ENCODE measurements at places on chromosomes 3 and 15.

GRCh38 chr3:30294241-30294667 lies 312.1 kb upstream of the TGFBR2 start:
- DNase-seq: no peak

- no peak for DNase-seq
These were observed 1.3 kb downstream of the GREM1 start for GRCh38 chr15:32718821-32719716.

DNA sequence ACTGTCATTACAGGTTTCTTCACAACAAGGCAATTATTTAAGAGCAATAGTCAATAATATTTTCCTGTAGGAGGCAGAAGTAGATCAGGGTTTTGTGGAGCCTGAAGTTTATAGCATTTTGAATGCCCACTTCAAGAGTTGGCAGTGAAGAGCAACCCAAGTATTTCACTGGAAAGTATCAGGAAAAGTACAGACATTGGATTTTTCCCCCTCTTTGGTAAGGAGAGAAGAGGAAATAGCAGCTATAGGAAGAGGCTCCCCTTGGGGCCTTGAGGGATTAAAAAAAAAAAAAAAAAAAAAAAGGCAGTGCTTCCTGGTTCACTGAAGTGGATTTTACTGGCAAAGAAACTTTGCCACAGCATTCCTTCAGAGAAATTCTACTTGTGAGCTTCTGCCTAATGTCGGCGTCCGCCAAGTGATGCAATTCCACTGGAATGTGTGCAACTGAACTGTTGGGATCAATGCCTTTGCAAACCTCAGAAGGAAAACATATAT lies 5.7 kb upstream of the CNTN6 start:
- no peak for DNase-seq

DNA sequence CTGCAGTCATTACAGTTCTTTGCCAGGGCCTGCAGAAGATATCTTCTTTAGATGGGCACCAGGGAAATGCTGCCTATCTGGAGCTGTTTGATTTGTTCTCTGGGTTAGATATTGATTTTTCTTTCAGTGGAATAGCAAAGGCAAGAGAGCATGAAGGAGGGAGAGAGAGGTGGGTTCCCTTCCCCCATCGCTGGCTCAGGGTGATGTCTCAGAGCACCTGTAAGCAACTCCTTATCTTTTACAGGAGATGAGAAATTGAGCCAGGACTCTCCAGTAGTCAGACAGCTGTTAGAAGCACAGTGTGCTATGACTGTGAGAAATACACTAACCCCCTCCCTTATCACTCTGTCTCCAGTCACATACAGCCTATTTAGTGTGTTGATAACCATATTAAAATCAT lies 89.3 kb upstream of the SLC24A5 start:
- no peak for DNase-seq

- no peak for DNase-seq
These were observed 151.4 kb downstream of the CHDH start for GRCh38 chr3:53694666-53695323.

GRCh38 chr3:160771811-160772459 lies 15.9 kb downstream of the PPM1L start:
- DNase-seq: no peak

DNA sequence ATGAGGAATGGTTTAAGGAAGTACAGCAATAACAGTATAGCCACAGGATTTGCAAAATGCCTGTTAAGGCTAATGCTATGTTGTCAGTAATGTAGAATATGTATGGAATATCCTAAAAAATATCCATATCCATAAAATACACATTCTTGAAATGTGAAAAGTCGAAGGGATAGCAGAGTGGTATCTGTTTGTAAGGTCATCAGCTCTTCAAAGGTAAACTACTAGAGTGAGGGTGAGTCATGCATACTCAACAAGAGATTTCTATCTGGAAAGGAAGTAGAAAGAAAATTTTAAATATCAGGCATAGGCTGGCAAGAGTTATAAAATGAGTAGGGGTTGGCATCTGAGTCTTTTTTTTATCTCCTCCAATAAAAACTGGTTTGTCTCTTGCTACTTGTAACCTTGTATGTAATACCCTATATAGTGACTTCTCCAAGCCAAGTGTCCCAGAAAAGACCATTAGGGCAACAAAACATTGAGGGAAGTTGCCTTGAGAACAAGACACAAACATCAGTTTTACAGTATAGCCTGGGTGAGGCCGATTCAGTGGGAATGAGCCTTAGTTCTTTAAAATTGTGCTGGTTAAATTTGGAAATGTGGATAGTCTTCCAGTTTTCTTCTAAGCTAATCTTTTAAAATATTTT lies 103.1 kb downstream of the SPATA16 start:
- DNase-seq: no peak

GRCh38 chr3:147655236-147655635 lies 246.1 kb downstream of the ZIC1 start:
- DNase-seq: no peak

DNA sequence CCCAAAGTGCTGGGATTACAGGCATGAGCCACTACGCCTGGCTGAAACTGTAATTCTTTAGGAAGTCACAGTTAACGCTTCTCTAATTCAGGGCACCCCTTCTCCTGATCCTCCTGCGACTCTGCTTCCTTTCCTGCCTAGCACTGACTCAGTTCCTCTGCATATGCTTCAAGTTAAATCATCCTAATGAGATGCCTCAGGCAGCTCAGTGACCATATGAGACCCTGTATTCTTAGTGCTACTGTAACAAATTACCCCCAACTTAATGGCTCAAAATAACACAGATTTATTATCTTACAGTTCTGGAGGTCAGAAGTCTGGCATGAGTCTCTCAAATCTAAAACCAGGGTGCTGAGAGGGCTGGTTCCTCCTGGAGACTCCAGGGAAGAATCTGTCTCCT lies 271.8 kb upstream of the LYSMD4 start:
- DNase-seq: no peak

GRCh38 chr3:130929804-130930203 lies 35.9 kb downstream of the ATP2C1 start:
- no peak for DNase-seq

- DNase-seq: peak; percentile 62
These were observed 22.5 kb downstream of the GABRA5 start for GRCh38 chr15:26889298-26889898.

GRCh38 chr3:16838561-16838960 lies 46.2 kb upstream of the PLCL2 start:
- DNase-seq: no peak

GRCh38 chr3:115330430-115330829 lies 183.3 kb upstream of the ZBTB20 start:
- no peak for DNase-seq

- no peak for DNase-seq
These were observed 75.3 kb downstream of the NCEH1 start for GRCh38 chr3:172635588-172635987.

DNA sequence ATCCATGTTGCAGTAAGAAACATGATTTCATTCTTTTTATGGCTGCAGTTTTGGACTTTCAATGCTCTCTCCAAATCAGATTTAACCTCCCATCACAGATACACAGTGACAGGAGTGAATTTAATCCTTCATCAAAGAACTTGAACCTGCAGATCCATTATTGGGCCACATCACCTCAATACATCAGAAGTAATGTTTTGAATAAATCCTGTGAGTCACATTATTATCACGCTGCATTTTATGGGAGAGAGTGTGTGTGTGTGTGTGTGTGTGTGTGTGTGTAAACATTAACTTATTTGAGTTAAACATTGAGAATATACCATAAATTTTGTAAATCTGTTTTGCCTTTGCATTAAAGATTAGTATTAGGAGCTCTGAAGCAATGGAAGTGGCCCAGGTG lies 316.7 kb downstream of the FOXP1 start:
- no peak for DNase-seq

All from posterior cingulate gyrus (tissue), 11 donors.